Fibroblast of skin of scalp (primary cell): ENCODE measurements at places on chromosomes 7 and 10.

- DNase-seq = peak; percentile 75
Observed at GRCh38 chr10:66827353-66827752, 98.5 kb upstream of the LRRTM3 start.

GRCh38 chr10:76928565-76928964, 709.0 kb downstream of the KCNMA1 start:
- no peak for DNase-seq

DNA sequence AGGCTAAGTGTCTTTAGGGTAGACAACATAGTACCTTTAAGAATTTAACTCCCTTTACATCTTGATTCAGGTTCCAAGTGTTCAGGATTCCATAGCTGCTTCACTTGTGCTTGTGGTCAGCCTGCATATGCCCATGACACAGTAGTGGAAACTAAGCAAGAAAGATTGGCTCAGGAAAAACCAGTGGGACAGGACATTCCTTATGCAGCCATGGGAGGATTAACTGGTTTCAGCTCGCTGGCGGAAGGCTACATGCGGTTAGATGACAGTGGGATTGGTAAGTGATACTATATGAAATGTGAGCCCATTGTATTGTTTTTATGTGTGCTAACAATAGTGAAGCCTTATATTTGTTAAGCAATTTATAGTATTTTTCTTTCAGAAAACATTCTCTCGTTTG, 11.3 kb downstream of the FAM221A start:
- peak; percentile 39 for DNase-seq

GRCh38 chr7:100210805-100211204, 8.9 kb upstream of the PVRIG start:
- no peak for DNase-seq

GRCh38 chr10:122326385-122326784, 48.1 kb upstream of the PLEKHA1 start:
- no peak for DNase-seq

GRCh38 chr10:72605122-72605521, 20.8 kb downstream of the MICU1 start:
- peak; percentile 68 for DNase-seq

DNA sequence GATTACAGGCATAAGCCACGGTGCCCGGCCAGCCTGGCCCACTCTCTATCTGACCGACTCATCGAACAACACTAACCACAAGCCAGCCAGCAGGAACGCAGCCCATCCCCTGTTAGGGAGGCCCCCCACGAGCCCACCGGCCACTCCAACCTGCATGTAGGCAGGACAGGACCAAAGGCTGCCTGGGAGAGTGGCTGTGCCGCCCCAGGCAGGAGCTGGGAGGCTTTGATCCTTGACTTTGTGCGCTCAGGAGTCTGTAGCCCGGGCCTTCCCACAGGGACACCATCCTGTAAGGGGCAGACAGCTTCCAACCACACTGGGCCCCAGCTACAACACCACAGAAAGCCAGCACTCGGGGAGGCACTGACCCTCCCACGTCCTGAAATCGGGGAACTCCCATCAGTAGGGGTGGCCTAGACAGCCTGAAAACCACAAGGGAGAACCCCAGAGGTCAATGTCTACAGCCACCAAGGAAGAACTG, 29.4 kb downstream of the GRID1 start:
- DNase-seq = no peak

- DNase-seq = peak; percentile 39
Observed at GRCh38 chr7:41098402-41098801, 604.5 kb downstream of the INHBA start.

- DNase-seq = no peak
Observed at GRCh38 chr7:142185801-142186200, 72.1 kb downstream of the PRSS58 start.

DNA sequence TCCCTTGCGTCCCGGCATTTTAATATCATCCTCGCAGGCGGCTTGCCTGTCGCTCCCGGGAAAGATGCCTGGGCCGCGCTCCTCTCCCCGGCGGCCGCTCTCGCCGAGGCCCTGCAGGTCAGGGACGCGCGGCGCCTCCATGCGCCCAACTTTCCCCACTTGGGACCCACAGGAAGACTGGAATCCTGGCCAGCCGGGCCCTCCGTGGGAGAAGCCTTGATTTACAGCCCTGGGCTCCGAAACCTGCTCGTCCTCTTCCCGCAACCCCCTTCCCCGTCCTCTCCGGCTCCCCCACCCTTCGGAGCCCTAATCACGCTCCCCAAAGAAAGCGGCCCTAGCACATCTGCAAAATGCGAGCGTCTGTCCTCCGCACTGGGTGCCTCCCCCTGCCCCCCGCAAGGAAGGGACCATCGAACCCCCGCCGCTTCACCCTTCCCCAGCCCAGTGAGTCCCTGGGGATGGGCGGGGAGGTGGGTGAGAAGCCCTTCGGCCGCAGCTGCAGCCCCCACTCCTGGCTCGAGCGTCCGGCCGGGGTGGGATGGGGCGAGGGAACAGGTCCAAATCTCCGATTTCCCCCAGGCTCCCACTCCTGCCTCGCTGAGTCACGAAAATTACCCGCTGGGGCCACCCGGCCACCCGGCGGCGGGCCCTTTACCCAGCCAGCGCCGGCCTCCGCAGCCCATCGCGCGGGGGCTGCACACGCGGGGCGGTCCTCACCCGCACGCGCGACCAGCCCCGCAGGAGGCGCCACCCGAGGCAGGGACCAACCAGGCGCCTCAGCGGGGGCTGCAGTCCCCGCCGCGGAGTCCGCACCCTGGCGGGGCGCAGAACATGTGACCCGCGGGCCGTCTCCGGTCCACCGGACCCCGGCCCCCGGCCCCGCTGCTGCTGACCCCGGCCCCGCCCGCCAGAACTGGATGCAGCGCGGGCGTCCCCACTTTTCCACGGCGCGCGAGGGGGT, 695 bp downstream of the HSPA12A start:
- DNase-seq = no peak

DNA sequence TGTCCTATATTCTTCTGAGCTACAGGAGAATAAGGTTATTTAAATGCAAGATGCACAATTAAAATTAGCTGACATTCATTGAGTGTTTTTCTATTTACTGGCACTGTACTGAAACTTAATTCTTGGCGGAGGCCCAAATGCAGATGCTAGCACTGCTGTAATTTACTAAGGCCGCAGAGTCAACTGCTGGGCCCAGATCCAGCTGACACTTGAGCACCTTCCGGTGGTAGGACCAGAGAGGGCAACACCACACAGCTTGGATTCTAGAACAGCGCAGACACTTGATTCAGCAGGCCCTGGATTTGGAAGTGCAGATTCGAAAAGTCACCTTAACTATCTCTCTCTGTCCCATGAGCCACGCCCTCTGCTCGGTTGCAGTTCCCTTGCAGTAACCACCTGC, 228.6 kb upstream of the TMEM72 start:
- no peak for DNase-seq

DNA sequence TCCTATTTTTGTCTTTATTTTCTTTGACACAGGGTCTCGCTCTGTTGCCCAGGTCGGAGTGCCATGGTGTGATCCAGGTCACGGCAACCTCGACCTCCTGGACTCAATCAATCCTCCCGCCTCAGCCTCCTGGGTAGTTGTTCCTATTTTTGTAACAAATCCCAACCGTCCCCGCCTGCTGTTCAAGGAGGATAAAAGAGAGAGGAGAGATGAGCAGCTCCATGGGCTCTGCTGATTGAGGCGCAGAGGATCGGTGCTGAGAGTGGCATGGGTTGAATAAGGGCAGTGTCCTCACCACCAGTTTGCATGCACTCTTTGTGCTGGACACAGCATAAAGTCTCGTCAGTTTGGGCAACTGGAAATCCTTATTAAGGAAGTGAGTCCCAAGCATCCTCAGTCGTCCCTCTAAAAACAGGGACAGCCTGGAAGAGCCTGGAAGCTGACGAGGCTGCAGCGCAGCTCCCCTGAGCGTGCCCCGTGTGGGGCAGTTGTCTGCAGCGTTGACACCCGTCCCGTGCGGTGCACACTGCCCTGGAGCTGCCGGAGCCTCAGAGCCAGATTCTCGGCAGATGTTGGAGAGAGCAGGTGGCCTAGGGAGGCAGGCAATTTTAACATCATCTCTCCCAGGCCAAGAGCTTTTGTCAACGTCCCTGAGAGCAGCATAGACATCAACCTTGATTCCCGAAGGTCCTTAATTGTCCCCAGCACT, 404.2 kb upstream of the RNF32 start:
- no peak for DNase-seq

DNA sequence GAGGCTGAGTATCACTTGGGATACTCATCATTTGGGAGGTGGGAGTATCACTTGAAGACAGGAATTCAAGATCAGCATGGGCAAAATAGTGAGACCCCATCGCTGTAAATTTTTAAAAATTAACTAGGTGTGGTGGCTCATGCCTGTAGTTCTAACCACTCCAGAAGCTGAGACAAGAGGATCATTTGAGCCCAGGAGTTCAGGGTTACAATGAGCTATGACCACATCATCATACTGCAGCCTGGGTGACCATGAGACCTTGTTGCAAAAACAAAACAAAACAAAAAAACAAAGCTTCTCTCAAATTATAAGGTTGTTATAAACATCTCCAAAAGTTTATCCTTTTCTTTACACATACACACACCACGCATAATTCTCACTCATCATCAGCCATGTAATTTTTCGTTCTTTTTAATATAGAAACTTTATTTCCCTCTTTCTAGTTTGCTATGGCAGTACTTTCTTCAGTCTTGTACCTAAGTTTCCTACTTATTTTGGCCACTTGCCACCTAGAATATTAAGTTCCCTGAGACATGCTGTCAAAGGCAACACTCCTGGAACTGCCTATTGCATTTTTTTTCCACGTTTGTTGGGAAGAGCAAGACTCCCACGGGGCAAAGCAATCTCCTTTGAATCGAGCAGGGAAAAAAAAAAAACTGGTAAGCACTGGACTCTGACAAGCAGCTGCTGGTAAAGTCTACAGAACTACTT, 37.1 kb downstream of the SKIDA1 start:
- DNase-seq = no peak

DNA sequence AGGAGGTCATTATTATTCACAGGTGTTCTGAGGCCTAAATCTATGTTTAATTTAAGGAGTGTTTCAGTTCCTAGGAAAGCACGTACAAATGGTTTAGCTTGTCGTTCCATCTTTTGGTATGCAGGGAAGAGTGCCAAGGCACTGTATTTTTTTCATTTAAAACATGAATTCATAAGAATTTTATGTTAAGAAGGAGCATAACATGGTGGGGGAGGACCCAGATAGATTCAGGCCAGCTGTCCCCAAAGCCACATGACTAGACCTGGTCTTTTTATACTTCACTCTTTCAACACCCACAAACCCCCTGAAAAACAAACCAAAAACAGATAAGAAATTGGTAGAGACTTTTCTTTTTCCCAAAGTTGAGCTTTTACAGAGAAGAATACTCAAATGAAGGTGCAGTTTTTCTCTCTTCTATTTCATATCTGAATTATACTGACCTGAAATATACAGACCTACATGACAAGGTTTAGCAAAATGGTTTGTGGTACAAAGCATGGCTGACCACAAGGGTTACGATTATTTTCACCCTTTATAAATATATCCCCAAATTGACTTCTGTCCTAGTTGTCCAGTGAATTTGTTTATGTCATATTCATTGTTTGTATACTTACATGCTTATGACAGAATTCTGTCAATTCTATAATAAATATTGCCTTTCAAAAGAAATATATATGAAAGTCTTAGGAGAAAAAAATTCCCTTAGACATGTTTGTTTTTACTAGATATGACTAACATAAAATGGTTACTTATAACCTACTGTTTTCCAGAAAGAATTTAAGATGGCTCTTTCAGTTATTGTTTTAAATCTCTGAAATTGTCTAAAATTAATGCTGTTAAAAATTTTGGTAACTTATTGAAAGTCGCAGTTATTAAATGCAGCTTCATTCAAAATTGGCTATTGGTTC, 71.3 kb downstream of the AP3M1 start:
- peak; percentile 65 for DNase-seq

DNA sequence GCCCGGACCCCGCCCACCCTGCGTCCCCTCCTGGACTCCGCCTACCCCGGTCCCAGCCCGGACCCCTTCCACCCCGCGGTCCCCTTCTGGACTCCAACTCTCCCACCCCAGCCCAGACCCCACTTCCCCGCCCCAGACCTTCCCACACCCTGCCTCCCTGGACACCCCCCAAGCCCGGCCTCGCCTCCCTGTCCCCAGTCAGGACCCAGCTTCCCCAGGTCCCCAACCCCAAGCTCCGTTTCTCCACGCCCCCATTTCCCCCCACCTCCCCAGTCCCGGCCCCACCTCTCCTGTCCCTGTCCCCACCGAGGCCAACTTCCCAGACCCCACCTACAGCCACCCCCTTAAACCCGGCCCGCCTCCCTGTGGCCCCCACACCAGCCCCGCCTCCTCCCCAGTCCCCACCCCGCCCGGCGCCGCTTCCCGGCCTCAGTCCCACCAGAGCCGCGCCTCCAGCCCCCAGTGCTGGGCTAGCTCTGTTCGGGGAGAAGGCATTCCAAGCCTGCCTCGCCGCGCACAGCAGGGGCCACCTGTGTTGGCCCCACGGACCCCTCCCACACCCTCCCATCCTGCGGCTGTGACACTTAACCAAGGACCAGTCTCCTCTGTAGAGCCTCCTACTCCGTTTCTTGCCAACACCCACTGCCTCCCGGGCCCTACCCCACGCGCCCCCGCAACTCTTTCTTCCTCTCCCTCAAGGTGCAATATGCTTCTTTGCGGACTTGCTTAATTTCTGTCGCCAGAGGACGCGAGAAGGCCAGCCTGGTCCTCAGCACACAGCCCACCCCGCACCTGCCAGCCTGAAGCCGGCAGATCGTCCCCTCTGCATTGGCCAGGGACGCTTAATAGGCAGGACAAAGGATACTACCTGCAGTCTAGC, 736 bp upstream of the ITIH5 start:
- DNase-seq = no peak

- DNase-seq = no peak
Observed at GRCh38 chr7:83541187-83541960, 107.6 kb downstream of the SEMA3E start.

GRCh38 chr10:4057021-4057420, 272.0 kb upstream of the KLF6 start:
- DNase-seq = no peak

DNA sequence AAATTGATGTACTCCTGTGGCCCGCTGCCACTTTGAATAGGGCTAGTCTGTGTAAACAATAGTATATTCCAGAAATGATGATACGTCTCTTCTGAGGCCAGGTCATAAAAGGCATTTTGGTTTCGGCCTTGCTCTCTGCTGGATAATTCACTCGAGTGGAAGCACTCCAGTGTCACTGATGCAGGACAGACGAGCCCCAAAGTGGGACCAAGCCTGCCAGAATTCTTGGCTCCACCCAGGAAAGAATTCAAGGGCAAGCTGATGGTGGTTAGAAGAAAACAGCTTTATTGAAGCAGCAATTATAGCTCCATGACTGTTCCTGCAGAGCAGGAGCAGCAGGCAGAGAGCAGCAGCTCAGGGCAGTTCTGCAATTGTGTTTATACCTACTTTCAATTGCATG, 717.6 kb downstream of the GRM8 start:
- DNase-seq = no peak
